Esophagus squamous epithelium (tissue), 5 donors: ENCODE measurements at places on chromosomes 12 and 14.

DNA sequence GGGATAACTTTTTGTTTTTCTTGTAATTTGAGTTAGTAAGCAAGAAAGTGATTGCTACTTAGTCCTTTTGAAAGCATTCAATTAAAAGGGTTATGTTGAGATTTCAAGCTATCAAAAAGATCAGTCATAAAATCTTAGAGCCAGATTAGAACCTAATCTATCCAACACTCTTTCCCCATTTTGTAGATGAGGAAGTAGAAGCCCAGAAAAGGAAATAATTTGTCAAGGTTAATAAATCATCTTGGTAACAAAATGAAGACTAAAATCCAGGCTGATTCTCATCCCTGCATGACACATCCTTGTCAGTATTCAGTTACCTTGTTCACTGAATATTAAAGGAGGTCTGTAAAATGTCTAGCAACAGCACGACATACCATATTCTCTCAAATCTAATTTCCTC, 26.5 kb downstream of the PPP1R13B start:
- no peak for DNase-seq

- no peak for DNase-seq
Observed at GRCh38 chr12:109246221-109246620, 62.9 kb downstream of the FOXN4 start.

GRCh38 chr12:507391-507796, 47.7 kb downstream of the B4GALNT3 start:
- no peak for DNase-seq

GRCh38 chr12:18242380-18243089, 18.8 kb upstream of the PIK3C2G start:
- DNase-seq: no peak

DNA sequence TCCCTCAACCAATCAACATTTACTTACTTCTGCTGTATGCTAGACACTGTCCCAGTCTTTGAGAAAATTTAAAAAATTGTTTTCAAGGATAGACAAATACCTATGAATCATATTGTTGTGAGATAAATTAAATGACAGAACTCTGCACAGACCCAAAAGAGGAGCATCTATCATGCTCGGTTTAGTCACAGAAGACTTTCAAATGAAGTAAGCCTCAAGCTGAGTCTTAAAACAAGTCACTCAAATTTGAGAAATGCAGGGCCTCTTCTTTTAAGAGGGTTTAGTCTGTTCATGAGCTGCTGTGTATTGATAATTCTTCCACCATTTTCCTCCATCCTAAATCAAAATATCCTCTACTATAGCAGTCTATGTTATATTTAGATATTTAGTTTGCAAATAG, 24.4 kb upstream of the COCH start:
- no peak for DNase-seq

DNA sequence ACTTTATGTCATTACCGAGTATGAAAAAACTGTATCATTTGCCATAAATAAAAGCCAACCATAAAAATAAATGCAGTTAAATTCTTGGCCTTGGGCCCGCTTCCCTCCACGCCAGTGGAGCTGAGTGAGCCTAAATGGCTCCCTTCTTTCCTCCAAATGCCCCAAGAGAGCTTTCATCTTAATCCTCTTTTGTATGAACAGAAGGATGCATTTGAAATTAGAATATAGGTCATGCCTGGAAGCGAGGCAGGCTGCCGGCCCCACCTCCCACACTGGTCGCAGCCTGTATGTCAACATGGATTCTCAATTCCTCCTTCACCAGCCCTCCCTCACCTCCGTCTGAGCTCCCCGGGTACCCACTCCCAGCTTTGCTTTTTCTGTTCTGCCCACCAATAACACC, 245.7 kb downstream of the SLC15A4 start:
- no peak for DNase-seq
